Epithelial cell of proximal tubule (primary cell): ENCODE measurements at places on chromosomes 1 and 21. TPM values are rescaled to one million over a fixed set of nuclear protein-coding genes. Genes with fewer than 3 reads are reported as not detected.

Gene RAB13
- total RNA-seq = 30.5 and 41.9 TPM in 2 replicates

Gene FAM151A
- not detected in 2 replicates for total RNA-seq

Gene OR2L5
- not detected in 2 replicates for total RNA-seq

DNA sequence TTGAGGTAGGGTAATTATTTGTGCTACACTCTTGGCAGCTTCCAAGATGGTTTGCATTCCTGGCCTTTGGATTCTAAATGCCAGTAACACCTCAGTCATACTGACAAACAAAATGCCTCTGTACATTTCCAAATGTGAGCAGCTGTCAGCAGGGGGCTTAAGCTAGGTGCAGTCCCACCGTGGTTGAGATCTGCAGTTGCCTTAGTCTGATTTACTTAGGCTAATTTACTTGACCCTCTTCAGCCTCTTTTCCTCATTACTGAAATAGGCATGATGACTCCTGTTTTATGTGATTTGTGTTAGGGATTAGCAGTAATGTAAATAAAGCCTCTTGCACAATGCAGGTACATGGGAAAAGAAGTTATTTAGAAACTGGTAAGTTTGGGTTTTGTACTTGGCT is 13.5 kb upstream of the SPATA1 start:
- DNase-seq = no peak

GRCh38 chr1:8431019-8431418 is 113.1 kb downstream of the SLC45A1 start:
- DNase-seq = no peak

GRCh38 chr1:226590614-226591013 is 42.0 kb downstream of the STUM start:
- no peak for DNase-seq

GRCh38 chr21:45578811-45579381 is 36.7 kb upstream of the SLC19A1 start:
- no peak for DNase-seq

- no peak for DNase-seq
Observed at GRCh38 chr1:80542231-80542630, 1258.5 kb upstream of the ADGRL2 start.

DNA sequence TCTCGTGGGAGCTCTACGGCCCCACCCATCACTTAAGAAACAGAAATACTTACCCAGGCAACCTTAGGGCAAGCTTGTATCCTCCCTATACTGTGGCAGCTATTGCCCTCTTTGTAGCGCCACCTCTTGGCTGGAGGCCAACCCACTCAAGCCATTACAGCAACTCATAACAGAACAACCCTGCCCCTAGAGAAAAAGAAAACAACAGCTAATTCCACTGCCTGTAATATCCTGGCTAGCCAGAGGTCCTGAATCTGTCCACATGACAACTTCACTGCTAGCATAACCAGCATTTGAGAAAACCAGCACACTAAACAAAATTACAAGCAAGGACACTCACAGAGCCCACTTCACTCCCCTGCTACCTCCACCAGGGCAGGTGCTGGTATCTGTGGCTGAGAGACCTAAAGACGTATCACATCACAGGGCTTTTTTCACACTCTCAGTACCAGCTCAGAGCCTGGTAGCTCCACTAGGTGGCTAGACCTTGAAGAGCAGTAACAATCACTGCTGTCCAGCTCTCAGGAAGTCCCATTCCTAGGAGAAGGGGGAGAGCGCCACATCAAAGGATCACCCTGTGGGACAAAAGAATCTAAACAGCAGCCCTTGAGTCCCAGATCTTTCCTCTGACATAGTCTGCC is 14.5 kb upstream of the MX1 start:
- no peak for DNase-seq
